ENCODE measurements at places on chromosomes 7 and 10. TPM values are rescaled to one million over a fixed set of nuclear protein-coding genes. Genes with fewer than 3 reads are reported as not detected.
A peak's percentile ranks its signal among the peaks of the same experiment; 100 is the strongest.

GRCh38 chr7:135602304-135602703 lies 44.6 kb downstream of the NUP205 start:
- H3K27ac ChIP-seq, result no peak overlapping the region
- no peak for DNase-seq
- no peaks in the 10 kb centered on the region for H3K27me3 ChIP-seq
- H3K36me3 ChIP-seq, result peaks cover 55% of the 10 kb centered on the region

GRCh38 chr7:50552921-50553320 lies 12.3 kb downstream of the DDC start:
- H3K4me1 ChIP-seq, result no peaks in the 10 kb centered on the region
- no peak overlapping the region for H3K27ac ChIP-seq
- no peak overlapping the region for H3K4me3 ChIP-seq
- H3K27me3 ChIP-seq, result peaks cover 21% of the 10 kb centered on the region

DNA sequence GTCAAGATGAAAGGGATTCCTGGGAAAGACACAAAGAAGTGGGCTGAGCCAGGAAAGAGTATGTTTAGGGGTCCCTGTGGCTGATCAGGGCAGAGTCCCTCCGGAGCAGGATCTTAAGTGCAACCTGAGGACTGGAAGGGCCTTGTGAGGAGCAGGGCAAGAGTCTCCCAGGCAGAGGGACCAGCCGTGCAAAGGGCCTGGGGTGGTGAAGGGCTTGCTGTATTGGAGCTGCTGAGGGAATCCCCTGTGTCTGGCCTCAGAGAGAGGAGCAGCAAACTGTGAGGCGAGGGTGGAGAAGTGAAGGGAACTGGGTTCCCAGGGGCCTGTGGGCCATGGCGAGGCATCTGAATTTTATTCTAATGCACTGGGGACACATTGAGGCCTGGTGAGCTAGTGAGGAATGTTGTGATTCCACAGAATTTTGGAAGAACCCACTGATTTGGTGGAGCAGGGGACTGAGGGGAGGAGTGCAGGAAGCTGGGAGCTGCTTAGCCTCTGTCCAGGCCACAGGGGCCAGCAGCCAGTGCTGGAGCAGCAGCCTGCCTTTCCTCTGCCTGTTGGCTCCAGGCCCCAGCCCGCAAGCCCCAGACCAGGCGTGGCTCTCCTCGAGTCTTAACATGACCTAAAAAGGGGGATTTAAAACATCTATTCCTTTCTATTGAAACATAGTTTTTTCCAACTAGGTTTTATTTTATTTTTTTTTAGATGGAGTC lies 138.4 kb upstream of the IGFBP3 start:
- no peak overlapping the region for H3K27ac ChIP-seq
- DNase-seq, result no peak
- H3K4me3 ChIP-seq, result no peak overlapping the region
- no peaks in the 10 kb centered on the region for H3K36me3 ChIP-seq

GRCh38 chr7:17150018-17150417 lies 148.4 kb upstream of the AHR start:
- peak overlapping the region; percentile 44 for H3K27ac ChIP-seq
- H3K27me3 ChIP-seq, result peaks cover 2% of the 10 kb centered on the region
- no peak for DNase-seq
- no peak overlapping the region for H3K4me3 ChIP-seq
- peaks cover 33% of the 10 kb centered on the region for H3K4me1 ChIP-seq

GRCh38 chr7:115359119-115359518 lies 437.2 kb downstream of the MDFIC start:
- no peak overlapping the region for H3K4me3 ChIP-seq
- no peak for DNase-seq
- no peaks in the 10 kb centered on the region for H3K27me3 ChIP-seq
- H3K27ac ChIP-seq, result no peak overlapping the region
- H3K4me1 ChIP-seq, result no peaks in the 10 kb centered on the region

DNA sequence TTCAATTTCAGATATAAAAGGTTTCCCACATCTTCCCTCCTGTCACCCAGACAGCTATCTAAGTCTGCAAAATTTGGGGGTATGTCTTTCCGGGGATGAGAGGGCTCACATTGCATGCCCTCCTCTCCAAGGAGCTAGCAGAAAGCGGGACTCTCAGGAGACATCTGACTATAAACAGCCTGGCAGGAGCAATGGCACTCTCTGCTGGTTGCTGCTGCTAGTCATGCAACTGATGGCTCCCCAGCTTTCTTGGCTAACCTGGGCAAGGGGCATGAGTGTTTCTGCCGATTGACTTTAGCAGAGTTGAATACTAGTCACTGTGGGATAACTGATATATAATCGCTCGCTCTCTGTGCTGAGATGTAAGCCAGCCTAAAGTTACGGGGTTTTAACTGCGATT lies 12.0 kb downstream of the TBX20 start:
- no peak for DNase-seq
- peaks cover 15% of the 10 kb centered on the region for H3K27me3 ChIP-seq
- H3K27ac ChIP-seq, result no peak overlapping the region
- no peaks in the 10 kb centered on the region for H3K4me1 ChIP-seq
- no peak overlapping the region for H3K4me3 ChIP-seq
- no peaks in the 10 kb centered on the region for H3K36me3 ChIP-seq

- no peak overlapping the region for H3K4me3 ChIP-seq
- no peak overlapping the region for H3K27ac ChIP-seq
- H3K27me3 ChIP-seq, result no peaks in the 10 kb centered on the region
- DNase-seq, result no peak
- H3K36me3 ChIP-seq, result no peaks in the 10 kb centered on the region
Observed at GRCh38 chr7:79880312-79880711, 254.3 kb upstream of the GNAI1 start.

GRCh38 chr7:134703782-134704181 lies 57.1 kb downstream of the BPGM start:
- H3K27me3 ChIP-seq, result no peaks in the 10 kb centered on the region
- no peaks in the 10 kb centered on the region for H3K36me3 ChIP-seq
- no peak overlapping the region for H3K4me3 ChIP-seq
- no peak overlapping the region for H3K27ac ChIP-seq

GRCh38 chr10:77501152-77501845 lies 136.3 kb downstream of the KCNMA1 start:
- no peak overlapping the region for H3K4me3 ChIP-seq
- H3K27ac ChIP-seq, result no peak overlapping the region
- peaks cover 2% of the 10 kb centered on the region for H3K4me1 ChIP-seq
- H3K36me3 ChIP-seq, result no peaks in the 10 kb centered on the region
- no peak for DNase-seq

DNA sequence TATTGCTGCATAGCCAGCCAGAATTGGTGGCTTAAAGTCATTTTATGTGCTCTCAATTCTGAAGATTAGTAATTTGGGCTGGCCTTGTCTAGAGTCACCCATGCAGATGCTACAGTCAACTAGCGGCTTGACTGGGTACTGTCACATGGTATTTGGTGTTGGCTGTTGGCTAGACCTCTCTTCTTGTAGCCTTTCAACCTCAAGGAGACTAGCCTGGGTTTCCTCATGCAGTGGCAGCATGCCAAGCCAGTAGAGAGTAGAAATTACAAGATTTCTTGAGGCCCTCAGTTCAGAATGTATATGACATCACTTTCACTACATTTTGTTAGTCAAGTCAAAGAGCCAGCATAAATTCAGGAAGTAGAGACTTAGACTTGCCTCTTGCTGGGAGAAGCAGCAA lies 3.7 kb upstream of the ZNF800 start:
- H3K27ac ChIP-seq, result no peak overlapping the region
- H3K27me3 ChIP-seq, result peaks cover 12% of the 10 kb centered on the region
- peaks cover 9% of the 10 kb centered on the region for H3K36me3 ChIP-seq
- peak; percentile 63 for DNase-seq
- H3K4me1 ChIP-seq, result peaks cover 23% of the 10 kb centered on the region

GRCh38 chr7:25179771-25180591 lies 48.3 kb downstream of the NPVF start:
- peaks cover 14% of the 10 kb centered on the region for H3K4me1 ChIP-seq
- H3K27me3 ChIP-seq, result peaks cover 9% of the 10 kb centered on the region
- DNase-seq, result peak; percentile 99
- peaks cover 3% of the 10 kb centered on the region for H3K36me3 ChIP-seq
- H3K4me3 ChIP-seq, result peak overlapping the region; percentile 84

DNA sequence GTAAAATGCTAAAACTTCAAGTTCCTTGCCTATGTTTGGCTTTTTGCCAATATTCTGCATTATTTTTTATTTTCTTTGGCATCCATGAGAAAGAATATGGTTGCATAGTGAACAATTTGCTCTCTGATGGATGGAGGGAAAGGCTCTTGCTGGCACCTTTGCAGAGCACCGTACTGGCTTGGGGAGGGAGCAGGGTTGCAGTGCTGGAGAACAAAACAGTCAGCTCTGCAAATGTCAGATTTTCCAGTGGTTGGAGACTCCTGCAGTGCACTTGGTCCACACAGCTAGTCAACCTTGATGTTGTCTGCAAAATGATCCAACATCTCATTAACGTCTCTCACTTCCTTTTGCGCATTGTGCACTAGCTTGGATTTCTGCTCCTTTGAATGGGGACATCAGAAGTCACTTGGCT lies 100.8 kb downstream of the ANLN start:
- no peaks in the 10 kb centered on the region for H3K36me3 ChIP-seq
- no peak overlapping the region for H3K27ac ChIP-seq
- no peak for DNase-seq
- H3K27me3 ChIP-seq, result peaks cover 21% of the 10 kb centered on the region

DNA sequence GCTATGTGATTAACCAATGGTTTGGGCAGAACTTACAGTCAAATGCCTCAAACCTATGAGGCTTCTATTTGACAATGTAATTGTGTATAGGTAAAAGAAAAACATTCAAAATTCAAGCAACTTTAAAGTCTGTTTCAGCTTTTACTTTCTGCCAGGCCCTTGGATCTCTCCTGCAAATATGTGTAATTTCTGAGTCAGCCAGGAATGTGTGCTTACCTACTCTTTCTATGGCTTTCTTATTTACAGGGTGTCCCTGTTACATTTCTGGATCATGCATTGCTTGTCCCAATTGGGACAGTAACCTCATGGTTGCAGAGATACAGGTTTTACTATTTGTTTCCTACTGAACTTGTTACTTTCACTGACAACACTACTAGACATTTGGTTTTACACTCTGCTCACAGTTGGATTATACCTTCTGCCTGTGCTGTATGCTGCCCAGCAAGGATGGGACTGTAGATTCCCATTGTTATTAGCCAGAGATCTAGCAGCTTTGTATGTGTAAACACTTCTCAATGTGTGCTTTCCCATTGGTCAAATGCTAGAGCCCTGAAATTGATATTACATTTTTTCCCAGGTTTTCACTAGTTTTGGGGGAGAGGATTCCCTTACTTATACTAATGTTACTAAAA lies 355.3 kb downstream of the ARL4A start:
- DNase-seq, result no peak
- no peaks in the 10 kb centered on the region for H3K4me1 ChIP-seq
- H3K27ac ChIP-seq, result no peak overlapping the region
- peaks cover 8% of the 10 kb centered on the region for H3K27me3 ChIP-seq
- H3K4me3 ChIP-seq, result no peak overlapping the region

- H3K27ac ChIP-seq, result no peak overlapping the region
- no peaks in the 10 kb centered on the region for H3K27me3 ChIP-seq
- H3K4me1 ChIP-seq, result no peaks in the 10 kb centered on the region
- no peak overlapping the region for H3K4me3 ChIP-seq
Observed at GRCh38 chr7:115654384-115655214, 376.0 kb downstream of the TFEC start.

DNA sequence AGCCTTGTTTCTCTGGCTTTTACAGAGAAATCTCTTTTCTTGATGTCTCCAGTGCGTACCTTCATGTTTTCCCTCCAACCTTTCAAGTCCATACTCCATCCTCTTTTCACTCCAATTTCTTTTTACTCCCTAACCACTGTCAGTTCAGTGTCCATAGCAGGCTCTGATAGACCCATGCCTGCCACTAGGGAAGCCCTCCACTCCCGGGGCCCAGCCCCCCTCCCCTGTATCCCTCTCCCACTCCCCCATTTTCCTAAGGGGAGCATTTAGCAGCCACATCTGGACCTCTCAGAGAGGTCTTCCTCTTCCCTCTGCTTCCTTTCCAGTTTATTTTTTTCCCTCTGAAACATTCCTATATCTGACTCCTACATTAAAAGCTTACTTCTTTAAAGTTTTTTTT lies 33.1 kb downstream of the DENND11 start:
- peaks cover 43% of the 10 kb centered on the region for H3K36me3 ChIP-seq
- H3K27ac ChIP-seq, result peak overlapping the region; percentile 39
- H3K4me1 ChIP-seq, result peaks cover 6% of the 10 kb centered on the region
- H3K27me3 ChIP-seq, result no peaks in the 10 kb centered on the region

- H3K4me3 ChIP-seq, result no peak overlapping the region
- H3K4me1 ChIP-seq, result no peaks in the 10 kb centered on the region
- no peak overlapping the region for H3K27ac ChIP-seq
- H3K36me3 ChIP-seq, result no peaks in the 10 kb centered on the region
- DNase-seq, result no peak
- H3K27me3 ChIP-seq, result peaks cover 5% of the 10 kb centered on the region
Observed at GRCh38 chr10:44898665-44899064, 12.5 kb upstream of the TMEM72 start.

- no peak overlapping the region for H3K4me3 ChIP-seq
- H3K4me1 ChIP-seq, result no peaks in the 10 kb centered on the region
- DNase-seq, result no peak
Observed at GRCh38 chr10:131803860-131804425, 96.9 kb upstream of the PPP2R2D start.

GRCh38 chr10:18737841-18738240 lies 78.6 kb downstream of the ARL5B start:
- no peak for DNase-seq
- H3K36me3 ChIP-seq, result no peaks in the 10 kb centered on the region
- no peaks in the 10 kb centered on the region for H3K27me3 ChIP-seq
- H3K27ac ChIP-seq, result no peak overlapping the region
- H3K4me1 ChIP-seq, result no peaks in the 10 kb centered on the region
- H3K4me3 ChIP-seq, result no peak overlapping the region

- H3K4me3 ChIP-seq, result no peak overlapping the region
- peaks cover under 1% of the 10 kb centered on the region for H3K4me1 ChIP-seq
- no peak for DNase-seq
- peaks cover 6% of the 10 kb centered on the region for H3K27me3 ChIP-seq
Observed at GRCh38 chr10:71990706-71991269, 26.6 kb downstream of the CHST3 start.

DNA sequence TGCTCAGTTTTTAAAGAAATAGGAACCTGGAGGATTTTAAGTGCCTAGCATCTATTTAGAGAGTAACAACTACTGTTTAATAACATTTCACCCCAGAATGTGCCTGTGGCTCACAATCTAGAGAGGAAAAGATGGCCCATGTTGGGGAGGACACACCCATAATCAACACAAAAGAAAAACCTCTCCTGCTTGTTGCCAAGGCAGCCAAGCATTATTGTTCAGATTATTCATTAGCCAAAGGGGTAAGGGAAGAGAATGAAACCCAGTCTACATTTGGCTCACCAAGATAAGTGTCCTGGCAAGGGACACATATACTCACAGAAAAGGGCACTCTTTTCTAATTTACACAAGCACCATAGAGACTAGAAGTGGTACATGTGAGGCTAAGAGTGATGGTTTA lies 17.7 kb upstream of the IFIT1B start:
- H3K27ac ChIP-seq, result no peak overlapping the region
- peaks cover 5% of the 10 kb centered on the region for H3K4me1 ChIP-seq
- no peaks in the 10 kb centered on the region for H3K36me3 ChIP-seq
- no peak overlapping the region for H3K4me3 ChIP-seq
- DNase-seq, result no peak

GRCh38 chr7:141246426-141246825 lies 172.6 kb downstream of the TMEM178B start:
- peaks cover 7% of the 10 kb centered on the region for H3K27me3 ChIP-seq
- peaks cover 1% of the 10 kb centered on the region for H3K4me1 ChIP-seq
- no peaks in the 10 kb centered on the region for H3K36me3 ChIP-seq
- DNase-seq, result no peak
- H3K27ac ChIP-seq, result no peak overlapping the region

PODXL gene
- 0.71 TPM for total RNA-seq

NDUFB2 gene
- 183 TPM for total RNA-seq

VSTM2A gene
- not detected for total RNA-seq

NUDT13 gene
- total RNA-seq, result 0.91 TPM

UROS gene
- total RNA-seq, result 50.6 TPM

EXOSC1 gene
- total RNA-seq, result 59.8 TPM

TSPAN15 gene
- total RNA-seq, result 1.9 TPM

SPACDR gene
- 2.7 TPM for total RNA-seq

GPR141 gene
- not detected for total RNA-seq

HEPACAM2 gene
- not detected for total RNA-seq

BMPR1A gene
- total RNA-seq, result 10.5 TPM

NUP205 gene
- 129 TPM for total RNA-seq

All from activated CD4-positive, alpha-beta T cell treated with anti-CD3 and anti-CD28 coated beads, Interleukin-2, amount 10 ng/mL, durations not matched to agents 24 days and 14 days (primary cell).